ENCODE measurements at places on chromosomes 12 and 14.

DNA sequence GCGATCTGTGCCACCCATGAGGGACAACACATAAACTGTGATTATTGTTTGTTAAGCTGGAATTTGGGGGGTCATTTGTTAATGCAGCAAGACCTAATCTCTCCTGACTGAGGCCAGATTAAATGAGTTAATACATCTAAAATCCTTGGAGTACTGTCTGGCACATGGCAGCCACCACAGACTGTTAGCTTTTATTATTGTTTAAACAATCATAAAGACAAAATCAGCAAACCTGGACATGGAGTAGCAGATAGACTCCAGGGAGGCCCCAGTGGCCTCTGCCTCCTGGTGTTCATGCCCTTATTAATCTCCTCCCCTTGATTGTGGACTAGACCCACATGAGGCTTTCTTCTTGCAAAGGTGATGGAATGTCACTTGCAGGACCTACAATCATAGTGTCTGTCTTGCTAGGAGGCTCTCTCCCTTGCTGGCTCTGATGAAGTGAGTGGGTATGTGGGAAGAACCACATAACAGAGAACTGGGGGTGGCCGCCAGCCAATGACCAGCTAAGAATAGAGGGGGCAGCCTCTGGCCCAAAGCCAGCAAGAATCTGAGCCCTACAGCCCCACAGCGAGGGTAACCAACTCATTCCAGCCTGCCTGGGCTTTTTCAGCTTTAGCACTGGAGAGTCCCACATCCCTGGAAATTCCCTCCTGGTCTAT lies 142.0 kb downstream of the SCARB1 start:
- DNase-seq: no peak

DNA sequence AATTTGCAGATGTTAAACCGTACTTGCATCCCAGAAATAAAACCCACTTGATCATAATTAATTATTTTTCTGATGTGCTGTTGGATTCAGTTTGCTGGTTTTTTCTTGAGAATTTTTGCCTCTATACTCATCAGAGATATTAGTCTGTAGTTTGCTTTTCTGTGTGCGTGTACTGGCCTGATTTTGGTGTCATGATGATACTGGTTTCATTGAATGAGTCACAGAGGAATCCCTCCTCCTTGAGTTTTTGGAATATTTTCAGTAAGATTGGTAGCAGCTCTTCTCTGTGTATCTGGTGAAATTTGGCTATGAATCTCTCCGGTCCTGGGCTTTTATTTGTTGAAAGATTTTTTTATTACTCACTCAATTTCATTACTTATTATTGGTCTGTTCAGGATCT lies 100.4 kb upstream of the PMCH start:
- peak; percentile 86 for DNase-seq

DNA sequence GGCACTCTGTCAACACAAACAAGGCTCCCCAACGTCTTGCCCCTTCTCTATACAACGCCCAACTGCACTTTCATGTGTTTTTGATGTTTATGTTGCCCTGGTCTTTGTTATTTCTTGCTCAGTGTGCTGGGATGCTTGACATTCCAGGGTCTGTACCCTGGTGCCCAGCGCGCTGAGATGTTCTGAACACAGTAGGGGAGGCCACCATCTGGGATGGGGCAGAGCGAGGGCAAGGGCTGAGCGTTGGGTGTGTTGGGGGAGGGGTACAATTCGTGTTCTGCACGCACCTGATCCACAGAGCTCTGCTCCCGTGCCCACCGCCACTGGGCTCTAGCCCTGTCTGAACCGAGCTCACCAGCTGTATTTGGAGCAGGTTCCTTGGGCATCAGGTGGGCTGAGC lies 52.9 kb downstream of the ISCA2 start:
- DNase-seq: no peak

DNA sequence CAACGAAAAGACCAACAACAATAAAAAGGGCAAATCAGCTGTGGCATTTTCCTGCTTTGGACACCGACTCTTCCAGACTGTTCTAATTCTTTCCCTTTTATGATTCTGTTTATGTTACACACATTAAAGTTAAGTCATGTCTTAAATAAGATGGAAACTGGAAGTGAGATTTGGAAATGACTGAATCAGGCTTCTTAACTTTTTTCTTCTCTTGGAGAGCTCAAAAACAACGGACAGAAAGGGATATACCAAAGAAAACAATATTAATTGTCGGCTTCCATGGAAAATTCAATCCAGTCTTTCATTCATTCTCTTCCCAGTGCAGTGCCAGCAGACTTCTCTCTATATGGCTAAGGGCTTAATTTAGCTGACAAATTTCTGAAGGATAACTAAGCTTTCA lies 214.9 kb upstream of the DDHD1 start:
- peak; percentile 34 for DNase-seq

DNA sequence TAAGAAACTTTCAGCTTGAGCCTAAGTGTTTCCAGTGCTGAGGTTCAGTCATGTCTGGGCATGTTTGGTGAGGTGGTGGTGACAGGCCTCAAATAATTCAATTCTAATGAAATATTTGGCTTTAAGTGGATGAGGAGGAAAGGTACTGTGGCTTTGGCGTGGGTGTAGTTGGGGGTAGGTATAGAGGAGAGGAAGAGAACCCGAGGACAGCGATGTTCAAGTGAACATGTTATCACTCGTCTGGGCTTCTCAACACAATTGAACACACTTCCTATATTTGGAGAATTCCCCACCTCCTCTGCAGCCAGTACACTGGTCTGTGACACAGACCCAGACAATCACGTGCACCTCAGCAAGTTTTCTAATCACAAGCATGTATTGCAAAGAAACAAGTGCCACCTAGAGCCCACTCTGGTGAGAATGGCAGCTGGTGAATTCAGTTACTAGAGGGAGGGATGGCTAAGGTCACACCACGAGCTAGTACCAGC lies 53.0 kb downstream of the IFNG-AS1 start:
- DNase-seq: peak; percentile 3

GRCh38 chr14:48710133-48710532 lies 876.0 kb downstream of the RPS29 start:
- no peak for DNase-seq

DNA sequence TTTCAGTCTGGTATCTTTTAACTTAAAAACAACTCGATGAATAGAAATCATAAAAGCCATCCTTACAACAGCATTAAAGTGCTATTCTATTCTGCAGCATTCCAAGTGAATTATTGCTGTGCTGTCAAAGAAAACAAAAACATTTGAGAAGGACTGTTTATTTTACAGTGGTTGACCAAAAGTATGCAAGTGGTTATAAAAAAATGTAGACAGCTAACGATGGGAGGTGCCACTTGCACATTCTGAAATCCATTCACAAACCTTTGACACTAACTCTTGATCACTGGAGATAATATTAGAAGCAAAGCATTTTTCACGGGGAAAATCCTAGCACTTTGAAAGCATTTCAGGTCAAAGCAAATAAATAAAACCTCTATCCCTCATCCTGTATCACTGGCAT lies 55.6 kb downstream of the HMGA2 start:
- peak; percentile 86 for DNase-seq

DNA sequence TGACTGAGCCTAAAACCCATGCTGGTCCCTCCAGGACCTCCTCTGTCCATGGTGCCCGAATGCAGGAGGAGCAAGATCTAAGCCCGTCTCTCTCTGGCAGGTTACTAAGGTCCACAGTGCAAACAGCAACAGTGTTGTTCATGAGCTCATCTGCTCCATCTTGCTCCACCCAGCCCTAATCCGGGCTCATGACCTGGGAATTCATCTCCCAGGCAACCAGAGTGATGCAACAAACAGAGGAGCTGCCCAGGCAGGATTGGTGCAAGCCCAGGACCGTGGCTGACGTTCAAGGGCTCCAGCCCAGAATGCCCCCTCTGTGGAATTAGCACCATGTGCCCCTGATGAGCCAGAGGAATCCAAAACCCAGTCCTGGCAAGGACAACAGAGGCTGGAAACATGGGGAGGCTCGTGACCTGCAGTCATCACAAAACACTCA lies 29.9 kb downstream of the HSPB8 start:
- DNase-seq: peak; percentile 83

All from GM23248 (cell line).